G401 (cell line): ENCODE measurements at places on chromosomes 11 and 22.

DNA sequence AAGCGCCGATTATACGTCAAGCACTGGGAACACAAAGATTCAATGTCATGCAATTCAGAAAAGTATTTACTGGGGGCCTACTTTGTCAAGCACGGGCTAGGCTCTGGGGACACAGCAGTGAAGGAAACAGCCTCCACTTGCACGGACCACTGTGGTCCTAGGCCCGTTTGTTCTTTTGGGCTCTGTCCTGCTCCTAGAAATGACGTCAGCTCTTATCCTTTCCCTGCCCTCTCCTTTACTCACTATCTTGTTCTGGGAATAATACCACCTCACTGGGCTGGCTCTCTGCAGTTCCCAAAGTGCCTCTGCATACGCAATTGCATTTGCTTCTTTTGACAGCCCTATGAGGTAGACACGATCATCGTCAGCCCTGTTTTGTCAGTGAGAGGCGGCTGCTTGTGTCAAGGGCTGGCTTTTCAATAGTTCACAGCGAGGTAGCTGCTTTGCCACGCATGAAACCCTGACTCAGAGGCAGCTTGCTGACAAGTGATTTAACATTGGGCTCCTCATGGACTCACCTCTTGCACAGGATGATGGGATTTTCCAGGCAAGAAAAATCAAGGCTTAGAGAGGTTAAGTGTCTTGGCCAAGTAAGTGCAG, 22.9 kb upstream of the IGSF22 start:
- DNase-seq: no peak

DNA sequence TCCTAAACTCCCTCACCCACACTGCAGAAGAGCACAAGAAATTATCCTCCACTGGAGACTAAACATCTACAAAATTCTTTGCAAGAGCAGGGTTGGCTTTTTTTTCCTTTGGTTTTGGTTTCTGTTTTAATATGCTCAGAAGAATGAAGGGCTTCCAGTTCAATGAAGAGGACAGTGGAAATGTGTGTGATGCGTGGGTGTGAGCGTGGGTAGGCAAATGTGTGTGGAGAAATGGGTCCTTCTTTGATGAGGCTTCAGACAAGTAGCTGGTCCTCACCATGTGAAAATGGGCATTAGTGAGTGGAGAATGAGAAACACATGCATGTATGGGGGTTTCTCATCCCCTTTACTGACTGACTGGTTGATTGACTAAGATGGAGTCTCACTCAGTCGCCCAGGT, 263.3 kb upstream of the SYN3 start:
- no peak for DNase-seq

DNA sequence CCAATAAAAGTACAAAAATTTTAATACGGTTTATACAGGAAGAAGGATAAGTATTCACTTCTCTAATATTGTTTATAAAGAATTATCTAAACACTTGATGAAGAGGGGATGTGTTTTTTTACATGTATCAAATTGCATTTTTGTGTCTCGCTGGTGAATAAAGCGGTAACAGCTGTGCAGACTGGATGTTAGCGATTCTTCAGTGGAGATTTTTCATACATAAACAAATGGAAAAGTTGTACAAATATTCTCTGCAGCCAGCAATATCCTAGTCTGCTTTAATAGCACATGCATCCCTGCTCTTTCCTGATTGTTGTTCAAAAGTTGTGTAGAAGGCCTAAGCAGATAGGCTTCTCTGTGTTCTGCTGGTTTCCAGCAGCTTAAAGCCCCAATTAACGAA, 369.3 kb downstream of the SOX6 start:
- no peak for DNase-seq

GRCh38 chr11:60887556-60887955, 18.8 kb downstream of the PRPF19 start:
- peak; percentile 77 for DNase-seq

- peak; percentile 46 for DNase-seq
Measured at GRCh38 chr22:49929211-49929979, 11.0 kb downstream of the CRELD2 start.

GRCh38 chr22:48744967-48745841, 1082.5 kb downstream of the BRD1 start:
- DNase-seq: no peak

DNA sequence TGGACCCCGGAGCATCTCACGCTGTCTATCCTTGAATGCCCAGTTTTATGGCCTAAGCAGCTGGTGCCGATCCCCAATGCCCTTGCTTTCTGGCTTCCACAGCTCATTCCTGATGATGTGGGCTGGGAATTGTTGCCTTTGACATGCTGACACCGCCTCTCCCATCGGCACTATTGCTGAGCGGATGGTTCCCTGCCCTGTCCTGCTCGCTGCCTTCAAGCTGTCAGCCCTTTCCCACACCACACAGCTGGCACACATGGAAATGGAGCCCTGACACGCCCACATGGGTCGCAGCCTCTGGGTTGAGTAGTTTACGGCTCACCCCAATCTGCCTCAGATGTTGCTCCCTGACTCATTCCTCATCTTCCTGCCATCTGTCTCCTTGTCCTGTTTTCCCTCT, 110.2 kb upstream of the SESN3 start:
- no peak for DNase-seq

DNA sequence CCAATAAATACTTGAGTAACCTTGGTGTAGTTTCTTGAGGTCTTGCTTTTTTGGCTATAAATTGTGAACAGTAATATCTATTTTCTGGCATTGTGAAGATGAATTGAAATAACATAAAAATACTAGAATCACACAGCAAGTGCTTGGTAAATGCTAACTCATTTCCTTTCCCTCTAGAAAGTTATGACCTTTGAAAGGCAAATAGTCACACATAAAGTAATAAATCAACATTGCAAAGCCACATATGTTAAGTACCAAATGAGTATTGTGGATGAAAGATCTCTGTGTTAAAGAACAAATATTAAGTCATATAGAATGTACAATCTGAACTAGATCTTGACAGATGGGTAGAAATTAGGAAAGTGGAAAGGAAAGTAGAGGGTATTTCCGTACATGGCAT, 559.6 kb upstream of the CCDC90B start:
- DNase-seq: no peak

- no peak for DNase-seq
Measured at GRCh38 chr22:45584621-45585436, 82.1 kb downstream of the FBLN1 start.

DNA sequence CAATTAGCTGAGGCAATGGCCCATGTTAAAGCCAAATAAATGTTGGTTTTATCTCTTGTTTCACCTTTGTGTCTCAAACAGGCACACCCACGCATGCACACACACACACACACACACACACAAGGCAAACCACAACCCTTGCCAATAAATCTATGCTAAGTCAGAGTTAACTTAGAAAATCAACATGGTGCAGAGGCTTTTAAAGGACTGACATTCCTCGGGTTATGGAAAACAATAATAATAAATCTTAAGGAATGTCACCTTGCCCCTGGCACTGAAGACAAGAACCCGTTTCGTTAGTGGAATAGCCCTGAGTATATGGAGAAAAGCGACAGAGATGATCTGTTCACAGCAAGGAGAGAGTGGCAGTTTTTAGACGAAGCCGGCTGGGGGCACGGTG, 326.3 kb downstream of the NTM start:
- DNase-seq: no peak

DNA sequence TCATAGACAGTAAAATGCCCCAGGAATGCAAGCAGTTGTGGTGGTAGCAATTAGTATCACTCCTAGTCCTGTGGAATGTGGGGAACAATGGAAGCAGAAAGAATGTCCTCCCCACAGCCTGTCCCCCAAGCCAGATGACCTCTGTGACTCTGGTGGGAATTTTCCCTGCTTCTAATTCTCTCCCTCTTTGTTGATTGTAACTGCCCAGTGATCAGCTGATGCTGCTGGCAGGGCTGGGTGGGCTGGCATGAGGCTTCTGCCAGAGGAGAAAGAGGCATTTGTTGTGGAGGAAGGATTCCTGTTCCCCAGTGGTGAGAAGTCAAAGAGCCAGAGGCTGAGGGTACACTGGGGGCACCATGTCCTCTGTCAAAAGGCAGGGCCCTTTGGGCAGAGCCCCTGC, 116.7 kb upstream of the NCAM1 start:
- peak; percentile 18 for DNase-seq

GRCh38 chr11:31969359-31969702, 121.5 kb upstream of the RCN1 start:
- DNase-seq: no peak

DNA sequence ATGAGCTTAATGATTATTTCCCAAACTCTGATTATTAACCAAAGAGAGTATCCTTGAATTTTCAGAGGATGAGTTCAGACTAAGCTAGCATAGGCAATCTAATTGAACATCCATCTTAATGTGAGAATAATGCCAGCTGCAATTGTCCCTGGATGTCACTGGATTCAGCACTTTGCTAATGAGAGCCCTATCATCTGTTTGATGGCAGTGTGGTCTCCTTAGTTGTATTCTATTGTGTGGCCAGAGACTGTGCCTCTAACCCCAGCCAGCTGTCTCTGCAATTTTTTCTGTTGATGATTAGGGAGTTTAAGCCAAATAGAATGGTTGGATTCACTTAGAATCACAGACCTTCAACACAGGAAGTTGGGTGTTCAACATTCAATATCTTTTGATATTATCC, 1249.5 kb downstream of the FAM181B start:
- no peak for DNase-seq

GRCh38 chr11:120563703-120564572, 52.4 kb downstream of the GRIK4 start:
- peak; percentile 18 for DNase-seq

DNA sequence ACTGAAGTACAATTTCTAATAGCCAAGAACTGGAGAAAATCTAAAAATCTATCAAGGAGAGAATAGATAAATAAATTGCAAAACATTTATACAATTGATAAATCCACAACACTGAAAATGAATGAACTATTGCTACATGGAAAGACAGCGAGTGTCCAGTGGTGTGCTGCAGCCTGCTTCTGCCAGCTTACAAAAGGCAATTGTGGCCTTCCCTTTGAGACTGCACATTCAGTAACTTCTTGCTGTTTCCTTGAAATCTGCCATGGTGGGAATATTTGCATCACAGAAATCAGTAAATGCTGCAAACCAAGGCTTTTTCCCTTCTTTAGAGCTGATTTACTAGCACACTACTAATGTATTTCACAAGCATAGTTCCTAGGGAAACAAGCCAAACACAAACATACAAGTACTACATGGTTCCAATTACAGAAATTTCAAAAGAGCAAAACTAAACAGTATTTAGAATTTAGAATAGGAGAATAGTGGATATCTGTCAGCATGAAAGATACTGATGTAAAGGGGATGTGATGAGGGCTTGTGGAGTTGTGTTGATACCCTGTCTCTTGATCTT, 76.9 kb upstream of the TRIM77 start:
- no peak for DNase-seq

DNA sequence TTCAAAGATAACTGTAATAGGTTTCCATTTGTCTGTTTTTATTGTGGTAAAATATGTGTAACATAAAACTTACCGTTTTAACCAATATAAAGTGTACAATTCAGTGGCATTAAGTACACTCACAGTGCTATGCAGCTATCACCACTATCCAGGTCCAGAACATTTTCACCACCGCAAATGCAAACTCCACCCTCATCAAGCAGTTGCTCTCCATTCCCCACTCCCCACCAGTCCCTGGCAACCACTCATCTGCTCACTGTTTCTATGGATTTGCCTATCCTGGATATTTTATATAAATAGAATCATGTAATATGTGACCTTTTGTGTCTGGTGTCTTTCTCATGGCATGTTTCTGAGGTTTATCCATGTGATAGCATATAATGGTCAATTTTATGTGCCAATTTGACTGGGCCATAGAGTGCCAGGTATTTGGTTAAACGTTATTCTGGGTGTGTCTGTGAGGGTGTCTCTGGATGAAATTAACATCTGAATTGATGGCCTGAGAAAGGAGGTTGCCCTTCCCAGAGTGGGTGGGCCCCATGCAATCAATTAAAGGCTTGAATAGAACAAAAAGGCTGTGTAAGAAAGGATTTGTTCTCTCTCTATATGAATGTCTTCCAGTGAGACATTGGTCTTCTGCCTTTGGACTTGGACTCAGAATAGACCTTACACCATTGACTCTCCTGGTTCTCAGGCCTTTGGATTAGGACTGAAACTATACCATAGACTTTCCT, 17.2 kb upstream of the SMCO4 start:
- no peak for DNase-seq

DNA sequence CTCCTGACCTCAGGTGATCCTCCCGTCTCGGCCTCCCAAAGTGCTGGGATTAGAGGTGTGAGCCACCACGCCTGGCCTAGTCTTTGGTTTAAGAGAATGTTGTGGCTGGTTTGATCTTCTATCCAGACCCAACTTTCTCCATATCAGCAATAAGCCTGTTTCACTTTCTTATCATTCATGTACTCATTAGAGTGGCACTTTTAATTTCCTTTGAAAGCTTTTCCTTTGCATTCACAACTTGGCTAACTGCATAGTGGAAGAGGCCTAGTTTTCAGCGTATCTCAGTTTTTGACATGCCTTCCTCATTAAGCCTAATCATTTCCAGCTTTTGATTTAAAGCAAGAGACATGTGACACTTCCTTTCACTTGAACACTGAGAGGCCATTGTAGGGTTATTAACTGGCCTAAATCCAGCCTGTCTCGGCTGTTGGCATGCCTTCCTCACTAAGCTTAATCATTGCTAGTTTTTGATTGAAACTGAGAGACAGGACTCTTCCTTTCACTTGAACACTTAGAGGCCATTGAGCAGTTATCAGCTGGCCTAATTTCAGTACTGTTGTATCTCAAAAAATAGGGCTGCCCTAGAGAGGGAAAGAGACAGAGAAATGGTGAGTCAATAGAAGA, 13.1 kb upstream of the RPL3 start:
- DNase-seq: no peak

GRCh38 chr11:121886996-121887395, 229.0 kb downstream of the BLID start:
- DNase-seq: peak; percentile 66

DNA sequence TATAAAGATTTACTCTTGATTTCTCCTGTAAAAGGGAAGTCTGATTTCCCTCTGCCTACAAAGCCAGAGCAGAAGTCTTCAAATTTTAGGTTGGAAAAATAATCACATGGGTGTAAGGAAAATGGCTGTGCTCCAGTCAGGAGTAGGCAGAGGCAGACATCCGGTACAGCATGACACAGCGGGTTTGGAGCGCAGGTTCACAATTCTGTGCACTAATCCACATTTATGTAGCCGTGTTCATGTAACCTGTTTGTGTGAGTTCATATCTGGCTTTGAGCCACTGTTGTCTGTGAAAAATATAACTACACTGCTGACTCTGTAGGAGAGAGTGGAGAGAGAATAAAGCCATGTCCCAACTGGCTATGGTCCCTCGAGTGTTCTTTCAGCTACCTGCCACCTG, 248.0 kb downstream of the CASP12 start:
- DNase-seq: no peak

GRCh38 chr11:66324664-66325063, 7.8 kb upstream of the CD248 start:
- no peak for DNase-seq
